Brain (organoid and tissue), 16 donors: ENCODE measurements at places on chromosomes 7 and 10.

DNA sequence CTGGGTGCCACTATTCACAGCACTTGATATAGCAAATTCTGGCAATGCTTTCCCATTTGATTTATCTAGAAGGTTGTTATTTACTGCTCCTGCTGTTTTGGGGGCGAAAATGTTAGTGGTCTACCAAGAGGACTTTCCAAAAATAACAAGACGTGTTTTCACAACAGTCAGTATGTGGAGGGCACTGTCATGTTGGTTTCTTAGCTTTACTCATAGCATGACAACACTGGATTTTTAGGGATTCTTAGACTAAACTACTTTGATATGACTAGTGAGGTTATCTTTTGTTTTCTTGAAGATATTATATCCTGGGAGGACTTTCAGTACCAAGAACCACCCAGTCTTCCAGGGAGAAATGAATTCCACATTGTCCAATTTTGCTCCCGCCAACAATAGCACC lies 49.4 kb downstream of the NUDCD3 start:
- DNase-seq = no peak

- peak; percentile 90 for DNase-seq
Observed at GRCh38 chr10:119103903-119104653, at the start of gene DENND10. TSS of gene DENND10 (plus strand) at chr10:119104113. CDS start at chr10:119104143, 30 bp downstream.

- DNase-seq = no peak
Observed at GRCh38 chr7:139526578-139527544, 3.4 kb downstream of the CLEC2L start.

DNA sequence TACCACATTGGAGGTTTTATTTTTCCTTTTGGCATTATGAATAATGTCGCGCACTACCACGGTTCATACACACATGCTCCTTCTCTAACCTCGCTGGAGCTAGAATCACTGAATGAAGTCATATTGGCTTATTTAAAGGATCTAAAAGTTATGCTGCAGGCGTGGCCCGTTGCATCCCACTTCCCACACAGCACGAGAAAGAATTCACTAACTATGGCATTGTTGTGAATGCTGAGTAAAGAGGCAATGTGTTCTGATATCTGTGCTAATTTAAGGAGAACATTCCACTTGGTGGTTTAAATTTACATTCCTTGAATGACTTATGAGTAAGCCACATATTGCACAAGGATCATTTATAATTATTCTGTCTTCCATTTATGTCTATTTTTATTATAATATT lies 20.7 kb downstream of the TCERG1L start:
- DNase-seq = no peak

DNA sequence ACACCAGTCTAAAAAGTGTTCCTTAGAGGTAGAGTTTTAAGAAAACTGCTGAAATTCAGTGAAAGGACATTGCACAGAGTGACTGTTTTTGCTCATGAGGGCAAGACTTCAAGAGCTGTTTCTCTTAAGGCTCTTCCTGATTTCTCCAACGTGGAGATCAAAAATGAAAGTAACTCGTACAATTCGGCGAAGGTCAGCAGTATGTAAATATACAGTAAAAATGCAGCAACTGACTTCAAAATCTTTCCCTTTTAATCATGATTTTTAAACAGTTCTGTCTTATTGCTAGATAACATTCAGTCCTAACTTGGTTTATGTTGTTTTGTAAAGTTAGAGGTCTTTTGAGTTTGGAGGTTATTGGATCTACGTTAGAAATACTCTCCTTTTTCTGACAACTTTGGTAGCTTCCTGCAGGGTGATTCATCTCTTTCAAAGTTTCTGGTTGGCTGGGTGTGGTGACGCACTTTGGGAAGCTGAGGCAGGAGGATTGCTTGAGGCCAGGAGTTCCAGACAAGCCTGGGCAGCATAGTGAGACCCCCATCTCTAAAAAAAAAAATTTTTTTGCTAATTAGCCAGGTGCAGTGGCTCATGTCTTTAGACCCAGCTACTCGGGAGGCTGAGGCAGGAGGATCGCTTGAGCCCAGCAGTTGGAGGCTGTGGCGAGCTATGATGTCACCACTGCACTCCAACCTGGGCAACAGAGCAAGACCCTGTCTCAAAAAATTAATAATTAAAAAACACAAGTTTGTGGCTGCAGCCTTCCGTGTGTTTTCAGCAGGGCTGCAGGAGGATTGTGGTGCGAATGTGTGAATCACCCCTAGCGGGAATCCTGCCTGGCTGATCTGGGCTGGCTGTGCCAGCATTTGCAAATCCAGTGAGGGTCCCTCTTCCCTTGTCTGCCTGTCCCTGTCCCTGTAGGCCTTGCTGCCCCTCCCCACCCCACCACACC lies 29.2 kb upstream of the AP5Z1 start:
- DNase-seq = no peak

GRCh38 chr7:37354656-37355131 lies 94.0 kb downstream of the ELMO1 start:
- peak; percentile 56 for DNase-seq

DNA sequence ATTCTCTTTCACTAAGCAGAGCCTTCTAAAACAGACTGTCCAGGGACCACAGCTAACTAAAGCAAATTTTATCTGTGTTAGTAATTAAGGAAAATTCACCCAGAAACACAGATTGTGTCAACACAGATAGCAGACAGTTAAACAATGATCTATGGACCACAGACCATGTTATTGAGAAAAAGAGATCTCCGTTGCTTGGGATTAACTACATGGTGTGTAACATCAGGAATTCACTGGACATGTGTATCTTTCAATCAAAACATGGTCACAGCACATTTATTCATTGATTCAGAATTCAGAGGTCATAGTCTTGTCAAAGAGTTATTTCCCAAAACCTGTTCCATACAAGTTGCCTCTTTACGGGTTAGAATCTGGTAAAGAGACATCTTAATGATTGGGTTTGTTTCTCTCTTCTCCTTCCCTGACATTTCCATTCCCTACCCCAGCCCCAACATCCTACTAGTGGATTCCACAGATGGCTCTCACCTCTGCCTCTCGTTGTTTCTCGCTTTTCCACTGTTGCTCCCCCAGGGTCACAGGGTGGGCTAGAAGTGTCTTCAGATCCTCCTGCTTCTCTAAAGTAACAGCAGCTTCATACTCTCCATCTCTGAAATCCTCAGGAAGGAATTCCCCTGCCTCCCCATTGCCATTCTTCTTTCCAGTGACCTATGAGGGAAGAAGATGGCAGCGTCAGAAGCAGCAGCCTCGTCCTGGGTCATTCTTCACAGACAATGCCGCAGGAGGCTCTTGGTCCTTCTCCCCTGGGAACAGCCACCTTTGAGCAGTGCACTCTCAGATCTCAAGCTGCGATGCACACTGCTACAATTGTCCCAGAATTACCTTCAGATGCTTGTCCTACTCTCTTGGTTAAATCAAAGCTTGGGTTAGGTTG lies 958 bp downstream of the ANKRD1 start:
- DNase-seq = no peak

DNA sequence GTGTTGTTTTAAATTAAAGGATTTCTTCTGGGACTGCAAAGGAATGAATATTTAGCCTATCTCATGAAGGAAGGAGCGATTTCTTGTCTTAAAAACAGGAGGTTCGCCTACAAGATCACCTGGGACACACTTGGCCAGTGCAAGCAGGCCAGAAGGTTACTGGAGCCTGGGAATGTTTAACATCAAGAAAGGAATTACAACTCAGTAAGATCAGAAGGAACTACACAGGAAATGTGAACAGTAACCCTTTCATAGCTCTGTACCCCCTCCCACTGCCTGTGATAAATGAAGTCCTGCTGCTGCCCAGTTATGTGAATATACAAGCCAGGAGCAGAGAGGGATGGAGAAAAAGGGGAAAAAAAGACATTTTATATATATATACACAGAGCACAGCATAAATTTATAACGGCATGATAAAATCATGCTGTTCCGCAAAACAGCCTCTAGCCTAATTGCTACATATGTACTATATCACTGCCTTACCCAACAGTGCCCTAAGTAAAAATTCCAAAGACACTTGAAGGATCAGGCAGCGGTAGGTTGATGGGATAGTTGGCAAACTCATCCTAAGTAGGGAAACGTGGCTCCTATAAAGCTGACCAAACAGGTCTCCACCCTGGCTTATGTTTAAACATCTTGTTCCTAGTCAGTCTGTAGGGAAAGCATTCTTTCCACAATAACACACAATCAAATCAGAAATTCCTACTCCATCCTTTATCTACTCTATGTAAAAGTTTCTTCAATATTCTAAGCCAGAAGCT lies 63.8 kb downstream of the ZNF438 start:
- DNase-seq = no peak

GRCh38 chr10:131743190-131744151 lies 157.3 kb upstream of the PPP2R2D start:
- DNase-seq = peak; percentile 88

DNA sequence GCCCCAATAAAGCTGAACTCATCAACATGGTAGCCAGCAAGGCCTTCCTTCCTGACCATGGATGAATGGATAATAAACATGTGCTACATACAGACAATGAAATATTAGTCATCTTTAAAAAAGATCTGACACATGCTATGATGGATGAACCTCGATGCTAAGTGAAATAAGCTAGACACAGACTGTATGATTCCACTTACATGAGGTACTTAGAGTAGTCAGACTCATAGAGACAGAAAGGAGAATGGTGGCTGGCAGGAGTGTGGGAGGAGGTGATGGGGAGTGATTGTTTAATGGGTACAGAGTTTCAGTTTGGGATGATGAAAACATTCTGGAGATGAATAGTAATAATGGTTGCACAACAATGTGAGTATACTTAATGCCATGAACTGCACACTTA lies 114.1 kb upstream of the SORCS3 start:
- no peak for DNase-seq

DNA sequence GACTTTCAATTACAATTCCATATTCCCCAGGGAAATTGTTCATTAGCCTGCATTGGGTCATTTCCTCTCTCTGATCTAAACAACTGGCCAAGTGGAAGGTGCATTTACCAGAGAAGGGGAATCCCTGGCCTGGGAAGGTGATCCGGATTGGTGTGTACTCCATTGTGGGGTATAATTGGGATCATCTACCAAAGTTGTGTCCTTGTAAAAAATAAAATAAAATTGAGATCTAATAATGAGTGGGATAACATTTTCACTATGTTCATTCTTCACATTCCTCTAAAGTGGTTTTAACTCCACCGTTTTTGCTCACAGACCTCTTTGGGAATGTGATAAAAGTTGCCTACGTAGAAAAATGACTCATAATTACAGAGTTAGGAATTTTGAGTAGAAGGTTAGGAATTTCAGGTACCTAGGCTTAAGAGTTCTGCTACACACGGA lies 22.8 kb downstream of the ARL5B start:
- DNase-seq = no peak

GRCh38 chr7:138370956-138371355 lies 89.1 kb upstream of the TRIM24 start:
- no peak for DNase-seq

GRCh38 chr10:130570074-130570473 lies 433.9 kb downstream of the GLRX3 start:
- peak; percentile 45 for DNase-seq

DNA sequence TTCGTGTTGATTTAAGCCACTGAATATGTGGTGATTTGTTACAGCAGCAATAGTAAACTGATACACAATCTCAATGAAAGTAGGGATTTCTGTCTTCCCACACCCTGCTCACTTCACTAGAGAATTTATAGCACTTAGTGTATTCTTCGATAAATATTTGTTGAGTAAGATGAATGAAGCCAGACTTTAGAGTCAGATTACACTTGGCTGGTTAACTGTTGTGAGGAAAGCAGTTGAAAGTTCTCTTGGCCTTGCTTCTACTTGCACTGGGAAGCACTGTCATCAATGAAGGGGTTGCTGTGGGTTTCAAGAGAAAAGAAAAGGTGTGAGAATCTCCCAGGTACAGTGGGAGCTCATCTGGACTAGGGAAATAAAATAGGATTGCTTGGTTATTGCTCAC lies 82.1 kb upstream of the IGFBP3 start:
- DNase-seq = no peak
